ENCODE measurements at places on chromosomes 6 and 20.

- DNase-seq: no peak
These were observed 23.5 kb upstream of the LY86 start for GRCh38 chr6:6565069-6565468.

DNA sequence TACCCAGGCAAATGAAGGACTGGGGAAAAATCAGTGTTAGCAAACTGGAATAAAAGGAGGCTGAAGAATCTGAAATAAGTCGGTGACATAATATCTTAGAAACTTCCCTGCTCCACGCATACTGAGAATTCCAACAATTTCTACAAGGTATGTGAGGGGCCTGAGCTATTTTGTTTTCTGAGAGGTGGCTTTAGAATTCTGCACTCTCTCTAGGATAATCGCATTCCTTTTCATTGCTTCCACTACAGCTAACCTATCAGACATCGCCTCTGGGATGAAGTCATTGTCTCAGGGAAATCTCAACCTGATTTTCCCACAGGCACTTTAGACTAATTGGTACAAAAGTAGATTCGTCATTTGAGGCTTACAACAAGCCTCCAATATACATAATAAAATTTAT lies 740.8 kb downstream of the PHF3 start:
- DNase-seq: no peak

GRCh38 chr20:48056218-48056617 lies 270.9 kb upstream of the SULF2 start:
- no peak for DNase-seq

- no peak for DNase-seq
These were observed 1.2 kb downstream of the ATF6B start for GRCh38 chr6:32126880-32127279.

DNA sequence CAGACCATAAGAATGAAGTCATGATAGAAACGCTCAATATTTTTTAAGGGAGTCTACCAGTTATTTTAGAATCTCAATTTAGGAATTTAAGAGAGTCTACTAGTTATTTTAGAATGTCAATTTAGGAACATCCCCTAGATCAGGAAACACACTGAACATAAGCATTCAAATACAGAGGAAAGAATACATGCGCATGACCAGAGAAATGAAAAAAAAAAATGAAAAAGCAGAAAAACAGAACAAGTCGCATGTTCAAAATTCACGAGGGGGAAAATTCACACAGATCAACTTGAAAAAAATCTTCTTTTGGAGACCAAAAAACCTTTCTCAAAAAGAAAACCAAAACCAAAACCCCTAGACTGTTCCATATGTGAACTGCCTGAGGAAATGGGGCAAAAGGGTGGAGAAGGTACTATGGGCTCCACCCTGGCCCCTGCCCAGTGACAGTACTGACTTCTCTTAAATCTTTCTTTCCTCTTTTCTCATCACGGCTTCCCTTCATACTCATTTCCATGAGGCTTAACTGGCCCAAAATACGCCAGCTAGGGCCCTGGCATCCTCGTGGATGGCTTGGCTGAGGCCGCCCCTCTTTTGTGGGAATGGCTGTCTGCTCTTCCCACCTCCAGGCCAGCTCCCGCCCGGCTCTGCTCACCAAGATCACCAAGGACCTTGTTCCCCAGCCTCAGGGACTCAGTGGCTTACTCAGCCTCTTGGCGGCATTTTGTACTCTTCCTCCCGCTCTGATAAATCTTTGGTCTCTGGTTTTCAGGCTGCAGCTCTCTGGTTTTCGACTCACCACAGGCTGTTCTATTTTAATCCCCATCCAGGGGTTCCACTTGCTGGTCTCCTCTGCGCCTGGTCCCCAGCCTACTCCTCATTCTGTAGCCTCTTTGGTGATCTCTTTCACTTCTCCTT lies 11.2 kb downstream of the ZBTB2 start:
- no peak for DNase-seq

- DNase-seq: no peak
These were observed 762 bp downstream of the LSM2 start for GRCh38 chr6:31805939-31806469.

DNA sequence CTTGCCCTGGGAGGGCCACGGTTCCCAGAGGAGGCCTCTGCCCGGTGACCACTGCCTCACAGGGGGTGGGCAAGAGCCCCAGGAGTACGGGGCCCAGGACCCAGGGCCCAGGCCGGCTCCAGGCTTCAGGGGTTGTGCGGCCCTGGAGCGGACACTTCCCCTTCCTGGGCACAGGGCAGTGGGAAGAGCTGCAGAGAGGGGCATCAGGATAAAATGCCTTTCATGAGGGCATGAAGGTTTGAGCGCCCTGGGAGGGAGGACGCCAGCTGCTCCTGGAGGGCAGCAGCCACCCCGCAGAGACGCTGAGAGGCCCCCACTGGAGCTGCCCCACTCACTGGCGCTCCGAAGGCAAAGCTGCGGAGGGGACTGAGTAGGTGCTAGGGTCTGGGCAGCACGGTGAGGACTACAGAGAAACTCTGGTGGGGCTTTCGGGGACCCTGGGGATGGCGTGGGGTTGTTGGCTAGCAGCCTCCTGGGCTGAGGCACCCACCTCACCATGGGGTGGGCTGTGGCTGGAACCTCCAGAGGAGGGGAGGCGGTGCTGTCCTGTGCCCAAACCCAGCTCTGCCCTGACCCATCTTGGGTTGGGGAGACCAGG lies 10.4 kb downstream of the LAMA5 start:
- no peak for DNase-seq
